ENCODE measurements at places on chromosomes 7 and 10.

GRCh38 chr7:129470411-129470810 lies 31.9 kb upstream of the SMKR1 start:
- DNase-seq: no peak

- DNase-seq: no peak
These were observed 240.7 kb downstream of the PARD3 start for GRCh38 chr10:34574353-34574934.

DNA sequence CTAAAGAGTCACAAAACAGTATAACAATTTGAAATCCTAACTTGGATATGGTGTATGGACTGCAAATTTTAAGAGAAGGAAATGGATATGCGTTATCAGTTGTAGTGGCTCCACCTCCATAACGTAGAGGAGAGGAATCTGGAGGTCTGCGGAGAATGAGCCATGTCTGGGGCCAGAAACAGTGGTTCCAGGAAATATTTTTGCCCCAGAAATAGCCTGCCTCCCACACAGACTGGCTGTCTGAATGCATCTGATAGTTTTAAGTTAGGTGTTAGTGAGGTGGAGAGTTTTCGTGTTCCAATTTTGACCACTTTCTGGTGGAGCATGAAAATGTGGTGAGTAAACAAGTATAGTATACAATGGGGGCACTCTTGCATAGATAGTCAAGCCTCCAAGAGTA lies 1.6 kb downstream of the PHTF2 start:
- no peak for DNase-seq

- no peak for DNase-seq
These were observed 19.9 kb downstream of the SYPL1 start for GRCh38 chr7:106092204-106092603.

DNA sequence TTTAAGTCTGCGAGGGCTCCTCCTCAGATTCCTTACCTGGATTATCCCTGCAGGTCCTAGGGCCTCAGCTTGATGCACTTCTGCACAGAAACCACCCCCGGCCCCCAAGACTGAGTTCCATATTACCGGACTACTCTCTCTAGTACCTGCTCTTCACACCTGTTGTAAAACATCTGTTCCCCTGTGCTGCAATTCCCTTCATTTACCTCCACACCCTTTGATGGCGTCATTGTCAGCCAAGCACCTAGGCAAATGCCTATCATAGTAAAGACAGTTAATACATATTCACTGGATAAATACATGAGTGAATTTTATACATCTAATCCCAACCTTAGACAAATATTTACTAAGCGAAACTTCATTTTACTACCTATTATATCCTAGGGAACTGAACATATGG lies 275.5 kb downstream of the PLXDC2 start:
- DNase-seq: no peak

DNA sequence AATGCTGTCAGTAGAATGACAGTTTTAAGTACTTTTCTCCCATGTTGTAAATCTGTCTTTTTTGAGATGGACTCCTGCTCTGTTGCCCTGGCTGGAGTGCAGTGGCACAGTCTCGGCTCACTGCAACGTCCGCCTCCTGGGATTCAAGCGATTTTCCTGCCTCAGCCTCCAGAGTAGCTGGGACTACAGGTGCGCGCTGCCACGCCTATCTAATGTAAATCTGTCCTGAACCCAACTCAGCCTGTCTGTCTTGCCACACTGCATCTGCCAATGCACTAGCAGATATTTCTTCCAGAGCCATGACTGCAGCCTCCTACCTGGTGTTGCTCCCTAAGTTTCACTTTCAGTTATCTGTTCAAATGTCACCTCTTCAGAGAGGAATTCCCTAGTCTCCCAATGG lies 264.1 kb downstream of the PHF14 start:
- DNase-seq: no peak

DNA sequence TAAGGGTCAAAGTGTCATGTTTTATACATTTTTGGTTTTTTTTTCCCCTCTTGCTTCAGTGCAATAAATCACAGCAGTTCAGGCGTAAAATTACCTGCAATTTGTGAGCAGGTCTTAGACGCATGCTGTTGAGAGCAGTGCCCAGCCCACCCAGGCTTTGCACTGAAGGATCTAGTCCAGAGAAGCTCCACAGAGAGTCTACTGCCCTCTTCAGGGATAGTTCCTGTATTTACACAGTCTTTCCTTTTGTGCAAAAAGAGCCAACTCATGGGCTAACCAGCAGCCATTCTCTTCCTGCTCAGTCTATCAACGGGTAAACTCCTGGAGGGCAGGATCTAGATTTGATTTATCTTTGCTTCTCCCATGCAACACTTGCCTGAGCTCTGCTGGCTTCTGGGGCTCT lies 82.2 kb upstream of the NAMPT start:
- DNase-seq: no peak

- DNase-seq: no peak
These were observed 255.0 kb downstream of the BMPER start for GRCh38 chr7:34160261-34160752.

DNA sequence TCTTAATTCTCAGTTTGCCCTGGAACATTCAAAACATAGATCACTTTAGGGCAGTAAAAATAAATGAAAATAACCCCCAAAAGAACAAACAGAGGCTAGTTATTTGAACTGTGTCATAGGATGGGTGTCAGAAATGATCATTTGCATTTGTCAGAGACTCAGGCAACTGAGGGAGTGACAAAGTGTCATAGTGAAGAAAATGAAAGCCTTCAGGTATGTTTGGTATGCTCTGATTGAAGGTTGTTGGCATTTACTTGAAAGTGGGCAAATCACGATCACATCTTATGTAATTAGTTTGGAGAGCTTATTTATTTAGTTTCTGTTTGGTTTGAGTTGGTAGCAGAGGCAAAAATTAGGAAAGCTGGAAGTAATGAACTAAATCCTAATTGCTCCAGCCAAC lies 880.9 kb downstream of the ANKRD7 start:
- DNase-seq: no peak

DNA sequence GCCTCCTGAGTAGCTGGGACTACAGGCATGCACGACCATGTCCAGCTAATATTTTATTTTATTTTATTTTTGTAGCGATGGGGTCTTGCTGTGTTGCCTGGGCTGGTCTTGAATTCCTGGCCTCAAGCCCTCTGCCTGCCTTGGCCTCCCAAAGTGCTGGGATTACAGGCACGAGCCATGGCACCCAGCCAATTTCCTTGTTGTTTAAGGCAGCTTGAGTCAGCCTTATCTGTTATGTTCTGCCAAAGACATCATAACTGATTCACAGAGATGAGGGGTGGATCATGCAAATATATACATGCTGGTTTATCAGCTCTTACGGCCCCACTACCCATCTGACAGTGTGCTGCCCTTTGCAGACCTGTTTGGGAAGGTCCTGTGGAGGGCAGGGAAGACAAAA lies 826.7 kb downstream of the TYW1 start:
- no peak for DNase-seq

GRCh38 chr10:10417671-10418070 lies 600.0 kb upstream of the CELF2 start:
- no peak for DNase-seq

DNA sequence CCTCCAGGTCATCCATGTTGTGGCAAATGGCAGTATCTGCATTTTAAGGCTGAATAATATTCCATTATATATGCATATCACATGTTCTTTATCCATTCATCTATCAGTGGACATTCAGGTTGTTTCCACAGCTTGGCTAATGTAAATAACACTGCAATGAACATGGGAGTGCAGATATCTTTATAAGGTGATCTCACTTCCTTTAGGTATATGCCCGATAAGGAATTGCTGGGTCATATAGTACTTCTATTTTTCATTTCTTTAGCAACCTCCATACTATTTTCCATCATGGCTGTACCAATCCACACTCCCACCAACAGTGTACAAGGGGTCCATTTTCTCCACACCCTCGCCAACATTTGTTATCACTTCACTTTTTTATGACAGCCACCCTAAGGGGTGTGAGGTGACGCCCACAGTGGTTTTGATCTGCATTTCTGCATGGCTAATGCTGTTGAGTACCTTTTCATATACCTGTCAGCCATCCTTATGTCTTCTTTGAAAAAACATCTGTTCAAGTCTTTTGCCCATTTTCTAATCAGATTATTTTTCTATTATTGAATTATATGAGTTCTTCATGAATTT lies 18.9 kb downstream of the ABI1 start:
- no peak for DNase-seq

DNA sequence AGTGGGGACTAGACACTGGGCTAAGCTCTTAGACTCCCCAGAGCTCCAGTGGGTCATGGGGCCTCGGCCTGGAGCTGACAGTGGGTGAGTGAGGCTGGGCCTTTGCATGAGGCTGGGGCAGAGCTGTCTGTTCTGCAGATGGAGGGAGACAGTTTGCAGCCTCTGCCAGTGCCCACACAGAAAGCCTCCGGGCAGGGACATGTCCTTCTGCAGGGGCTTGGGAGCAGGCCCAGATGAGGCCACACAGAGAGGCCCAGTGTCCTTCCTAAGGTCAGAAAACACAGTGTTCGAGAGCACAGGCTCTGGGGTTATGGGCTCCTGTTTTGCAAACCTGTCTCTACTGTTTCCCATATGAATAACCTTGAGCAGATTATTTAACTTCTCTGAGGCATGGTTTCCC lies 25.1 kb upstream of the HK1 start:
- DNase-seq: no peak

DNA sequence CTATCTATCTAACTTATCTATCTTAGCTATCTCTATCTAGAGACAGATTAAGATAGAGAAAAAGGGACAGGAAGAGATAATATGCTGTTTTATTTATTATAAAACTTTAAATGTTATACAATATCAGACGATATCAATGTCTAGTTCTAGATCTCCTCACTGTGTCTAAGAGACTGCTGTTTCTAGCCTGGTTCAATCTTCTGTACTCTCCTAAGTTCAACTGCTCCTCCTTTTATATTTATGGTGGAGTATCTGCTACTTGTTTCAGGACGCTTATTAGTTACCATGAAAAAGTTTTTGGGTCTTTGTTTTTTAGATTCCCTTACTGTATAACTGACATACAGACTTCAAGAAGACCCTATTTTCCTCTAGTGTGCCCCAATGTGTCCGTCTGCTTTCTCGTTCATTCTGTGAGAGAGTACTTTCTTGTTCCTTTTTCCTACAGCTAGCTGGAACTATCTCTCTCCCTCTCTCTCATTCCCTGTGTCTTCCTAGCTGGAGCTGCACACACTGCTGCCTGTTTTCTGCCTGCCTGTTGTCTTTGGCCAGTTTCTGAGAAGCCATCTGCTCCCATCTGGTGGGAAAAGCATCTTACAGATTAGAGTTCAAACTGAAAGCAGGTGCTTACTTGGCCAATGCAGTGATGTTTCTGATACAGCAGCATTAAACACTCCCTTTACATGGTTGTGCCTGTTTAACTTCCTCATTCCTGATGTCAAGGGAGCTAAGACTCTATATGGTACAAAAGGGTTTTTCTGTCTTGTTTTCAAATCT lies 49.4 kb upstream of the ARL4A start:
- DNase-seq: no peak

GRCh38 chr7:139886206-139886605 lies 57.1 kb downstream of the TBXAS1 start:
- peak; percentile 19 for DNase-seq

DNA sequence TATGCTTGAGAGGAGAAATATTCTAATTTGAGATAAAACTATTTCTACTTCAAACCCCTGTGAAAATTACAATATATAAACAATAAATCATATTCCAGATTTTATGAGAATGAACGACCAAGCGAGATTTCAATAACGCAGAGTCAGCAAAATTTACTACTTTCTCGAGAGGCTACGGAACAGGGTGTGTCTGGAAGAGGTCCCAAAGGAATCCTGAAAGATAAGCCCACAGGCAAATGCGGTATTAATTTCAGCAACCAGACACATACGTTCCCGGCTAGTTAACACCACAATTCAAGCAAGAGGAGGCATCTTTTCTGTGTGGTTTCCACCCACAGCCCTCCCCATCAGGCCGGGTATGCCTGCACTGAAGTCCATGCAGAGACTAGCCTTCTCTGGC lies 26.4 kb downstream of the BEND7 start:
- DNase-seq: no peak

DNA sequence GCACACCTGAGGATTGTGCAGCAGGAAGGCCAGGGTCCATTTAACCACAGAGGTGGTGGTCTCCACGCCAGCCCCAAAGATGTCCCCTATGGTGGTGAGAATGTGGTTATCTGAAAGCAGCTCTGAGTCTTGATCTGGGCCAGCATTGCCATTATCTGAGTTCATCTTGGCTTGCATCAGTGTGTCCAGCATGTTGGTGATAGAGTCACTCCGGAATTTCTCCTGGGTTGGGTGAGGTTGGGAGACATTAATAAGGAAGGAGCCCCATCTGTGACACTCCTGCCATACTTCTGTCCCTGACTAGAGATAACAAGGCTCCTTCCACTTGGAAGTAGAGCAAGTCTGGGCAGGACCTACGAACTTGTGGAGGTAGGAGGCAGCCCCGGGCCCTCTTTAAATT lies 4.2 kb downstream of the CYP17A1 start:
- DNase-seq: no peak

DNA sequence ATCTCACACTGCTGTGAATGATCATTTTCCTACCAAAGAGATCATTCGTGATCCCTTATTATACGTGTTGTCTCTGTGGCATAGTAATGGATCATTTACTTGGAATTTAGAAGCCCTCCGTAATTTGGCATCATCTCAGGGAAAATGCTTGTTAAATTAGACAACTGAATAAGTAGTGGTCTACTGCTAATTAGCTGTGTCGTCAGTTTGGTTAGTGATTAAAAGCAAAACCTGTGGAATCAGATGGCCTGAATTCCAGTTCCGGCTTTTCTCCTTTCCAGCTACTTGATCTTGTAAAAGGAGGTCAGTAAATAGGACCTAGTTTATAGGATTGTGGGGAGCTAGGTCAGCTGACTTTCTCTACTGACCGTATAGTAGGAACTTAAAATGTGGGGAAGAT lies 65.6 kb downstream of the RBM33 start:
- DNase-seq: no peak

DNA sequence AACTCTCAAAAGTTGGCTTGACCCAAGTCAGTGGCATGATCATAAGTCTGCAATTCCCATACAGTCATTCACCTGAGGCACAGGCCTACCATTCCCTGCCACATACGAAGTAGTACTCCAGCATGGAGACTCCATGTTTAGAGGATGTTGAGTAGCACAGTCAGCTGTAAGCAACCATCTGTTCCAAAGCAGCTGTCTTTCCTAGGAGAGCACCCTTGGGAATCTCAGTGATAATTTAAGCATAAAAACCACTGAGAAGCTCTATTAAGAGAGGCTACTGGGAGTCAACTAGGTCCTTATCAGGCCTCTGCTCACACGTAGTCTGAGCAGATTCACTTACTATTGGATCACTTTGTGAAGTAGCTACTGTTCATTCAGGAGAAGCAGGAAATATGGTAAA lies 61.6 kb upstream of the UNC5B start:
- no peak for DNase-seq

DNA sequence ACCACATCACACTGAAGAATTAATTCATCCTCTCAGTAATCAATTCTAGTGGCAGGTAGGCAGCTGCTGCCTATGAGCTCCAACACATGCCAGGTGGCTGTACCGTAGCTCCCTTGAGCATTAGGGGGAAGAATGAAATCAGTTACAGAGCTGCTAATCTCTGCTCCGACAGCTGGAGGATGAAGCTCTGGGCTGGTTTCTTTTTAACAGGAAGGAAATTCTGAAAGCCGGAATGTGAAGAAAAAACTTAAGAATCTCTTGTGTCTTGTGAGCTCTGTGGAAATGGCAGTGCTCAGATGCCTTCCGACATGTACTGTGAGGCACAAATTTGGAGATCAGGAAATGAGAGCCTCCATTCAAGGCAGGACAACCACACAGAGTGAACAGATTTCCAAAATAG lies 2.8 kb upstream of the AHCYL2 start:
- peak; percentile 53 for DNase-seq
